Nucleus accumbens (tissue), 56 donors: ENCODE measurements at places on chromosomes 3 and 15.
A peak's percentile ranks its signal among the peaks of the same experiment; 100 is the strongest.

- DNase-seq = no peak
Observed at GRCh38 chr3:76855451-76855850, 184.4 kb upstream of the ROBO2 start.

GRCh38 chr3:27596921-27597320 is 112.7 kb upstream of the SLC4A7 start:
- DNase-seq = no peak

- no peak for DNase-seq
Observed at GRCh38 chr3:179076243-179077027, 4.8 kb upstream of the ZMAT3 start.

DNA sequence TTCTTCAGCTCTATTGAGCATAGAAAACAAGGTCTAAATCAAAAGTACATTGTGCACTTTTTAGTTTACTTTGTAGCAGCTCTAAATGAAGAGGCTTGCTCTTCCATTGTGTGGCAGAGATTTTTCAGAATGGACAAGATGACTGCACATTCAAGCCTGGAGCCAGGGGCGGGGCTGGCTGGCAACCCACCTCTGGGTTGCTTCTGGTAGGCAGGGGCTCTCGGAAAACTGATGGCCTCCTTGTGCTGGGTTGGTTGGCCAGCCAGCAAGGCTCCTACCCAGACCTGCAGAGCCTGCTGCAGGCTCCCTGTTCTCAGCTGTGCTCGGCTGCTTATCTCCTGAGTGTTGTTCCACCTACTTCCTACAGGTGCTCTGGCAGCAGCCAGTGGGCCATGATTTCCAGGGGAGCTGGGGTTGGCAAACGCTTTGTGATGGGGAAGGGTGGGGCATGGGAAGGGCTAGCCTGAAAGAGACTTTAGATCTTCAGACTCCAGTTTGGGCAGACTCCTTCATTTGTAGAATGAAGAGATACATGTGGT is 8.8 kb downstream of the BSN start:
- no peak for DNase-seq

DNA sequence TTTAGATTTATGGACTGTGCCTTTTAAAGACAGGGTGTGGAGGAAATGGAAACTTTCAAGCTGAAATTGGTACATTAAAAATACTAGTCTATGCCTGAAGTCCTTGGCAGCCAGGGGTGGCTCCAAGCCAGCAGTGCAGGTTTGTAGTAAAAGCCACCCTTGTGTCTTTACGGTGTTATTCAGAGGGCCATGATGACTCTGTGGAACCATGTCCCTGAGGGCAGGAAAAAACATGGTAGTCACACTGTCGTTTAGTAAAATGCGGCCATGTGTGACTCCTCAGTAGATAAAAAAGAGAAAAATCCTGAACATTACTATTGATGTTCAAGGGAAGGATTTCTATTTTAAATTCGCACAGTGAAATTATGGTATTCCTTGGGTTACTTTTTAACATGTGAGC is 2.7 kb downstream of the FAN1 start:
- no peak for DNase-seq

GRCh38 chr3:65548848-65549625 is 489.7 kb downstream of the MAGI1 start:
- DNase-seq = peak; percentile 38

DNA sequence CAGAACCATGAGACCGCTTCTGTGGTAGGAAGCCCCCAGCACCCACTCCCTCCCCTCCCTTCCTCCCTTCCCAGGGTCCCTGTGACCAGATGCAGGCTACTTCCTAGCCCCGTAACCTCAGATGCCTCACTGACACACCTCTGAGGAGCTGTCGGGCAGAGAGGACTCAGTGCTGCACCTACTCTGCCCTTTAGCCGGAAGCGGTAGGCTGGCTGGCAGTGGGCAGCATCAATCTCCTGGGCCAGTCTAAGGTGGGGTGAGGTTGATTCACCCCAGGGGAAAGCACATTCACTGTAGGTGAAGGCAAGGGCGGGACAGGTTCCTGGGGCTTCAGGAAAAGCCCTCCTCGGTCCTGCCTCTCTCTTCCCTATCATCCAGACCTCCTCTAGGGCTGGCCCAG is 19.1 kb downstream of the CSRNP1 start:
- no peak for DNase-seq
